Testis (tissue), 5 donors: ENCODE measurements at places on chromosomes 6 and 20.

DNA sequence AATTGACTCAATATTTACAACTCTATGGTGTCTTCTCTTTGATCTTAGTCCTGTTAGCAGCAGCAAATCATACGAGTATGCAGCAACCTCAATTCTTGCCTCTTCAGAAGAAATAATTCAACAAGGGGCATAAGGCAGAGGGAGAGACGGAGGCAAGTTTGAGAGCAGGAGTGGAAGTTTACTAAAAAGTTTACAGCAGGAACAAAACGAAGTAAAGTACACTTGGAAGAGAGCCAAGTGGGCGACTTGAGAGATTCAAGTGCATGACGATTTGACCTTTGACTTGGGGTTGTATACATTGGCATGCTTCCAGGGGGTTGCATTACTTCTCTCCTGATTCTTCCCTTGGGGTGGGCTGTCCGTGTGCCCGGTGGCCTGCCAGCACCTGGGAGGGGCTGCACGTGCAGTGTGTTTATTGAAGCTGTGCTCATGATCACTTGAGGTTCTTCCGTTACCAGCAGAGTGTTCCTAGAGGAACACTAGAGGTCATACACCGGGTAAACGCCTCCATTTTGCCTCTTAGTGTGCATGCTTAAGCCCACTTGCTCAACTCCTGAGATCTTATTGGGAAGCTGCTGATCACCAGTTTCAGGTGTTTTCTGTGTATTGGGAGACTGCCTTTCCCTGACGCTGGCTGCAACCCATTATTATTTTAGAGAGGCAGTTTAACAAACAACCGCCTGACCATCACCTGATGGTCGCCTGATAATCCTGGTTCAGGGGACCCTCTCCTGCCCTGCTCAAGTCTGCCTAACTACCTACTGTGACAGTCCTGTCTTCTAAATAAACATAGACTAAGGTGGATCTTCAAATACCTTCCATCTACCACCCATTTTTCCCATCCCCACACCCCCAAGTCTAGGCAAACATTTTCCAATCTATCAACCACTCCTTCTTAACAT is 172.4 kb upstream of the MYLIP start:
- no peak for DNase-seq

GRCh38 chr6:149031859-149032598 is 285.2 kb downstream of the UST start:
- no peak for DNase-seq

DNA sequence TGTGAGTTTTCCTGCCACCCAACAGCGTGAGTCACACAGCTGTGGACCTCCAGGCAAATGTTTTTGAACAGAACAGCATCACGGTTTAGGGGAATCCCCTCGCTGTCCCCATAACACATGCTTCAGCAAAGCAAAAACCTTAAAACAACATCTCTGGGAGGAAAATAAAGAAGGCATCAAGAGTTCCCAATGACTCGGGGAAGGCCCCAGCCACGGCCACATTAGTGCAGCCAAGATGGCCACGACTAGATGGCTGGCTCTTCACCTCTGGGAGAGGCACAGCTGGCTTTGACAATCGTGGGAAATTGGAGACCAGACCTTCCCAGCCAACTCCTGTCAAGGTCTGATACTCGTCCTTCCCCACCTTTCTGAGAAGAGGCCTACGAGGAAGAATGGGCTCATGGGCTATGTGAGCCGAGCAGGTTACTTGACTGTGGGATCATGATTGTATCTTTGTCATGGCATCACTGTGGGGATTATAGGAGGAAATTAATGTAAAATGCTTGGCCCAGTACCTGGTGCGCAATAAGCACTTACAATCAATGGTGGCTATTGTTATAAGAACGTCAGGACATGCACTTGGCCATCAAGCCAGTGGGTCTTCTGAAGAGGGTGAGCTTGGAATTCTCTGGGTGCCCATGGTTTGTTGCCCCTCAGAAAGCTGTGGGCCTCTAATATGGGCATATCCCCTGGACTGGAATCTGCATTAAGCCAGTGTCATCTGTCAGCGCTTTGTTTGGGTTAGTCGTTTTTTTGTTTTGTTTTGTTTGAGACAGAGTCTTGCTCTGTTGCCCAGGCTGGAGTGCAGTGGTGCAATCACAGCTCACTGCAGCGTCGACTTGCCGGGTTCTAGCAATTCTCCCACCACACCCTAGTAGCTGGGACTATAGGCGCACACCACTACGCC is 43.6 kb downstream of the FGD2 start:
- DNase-seq, result peak; percentile 61

GRCh38 chr6:16504609-16505008 is 256.7 kb downstream of the ATXN1 start:
- no peak for DNase-seq

DNA sequence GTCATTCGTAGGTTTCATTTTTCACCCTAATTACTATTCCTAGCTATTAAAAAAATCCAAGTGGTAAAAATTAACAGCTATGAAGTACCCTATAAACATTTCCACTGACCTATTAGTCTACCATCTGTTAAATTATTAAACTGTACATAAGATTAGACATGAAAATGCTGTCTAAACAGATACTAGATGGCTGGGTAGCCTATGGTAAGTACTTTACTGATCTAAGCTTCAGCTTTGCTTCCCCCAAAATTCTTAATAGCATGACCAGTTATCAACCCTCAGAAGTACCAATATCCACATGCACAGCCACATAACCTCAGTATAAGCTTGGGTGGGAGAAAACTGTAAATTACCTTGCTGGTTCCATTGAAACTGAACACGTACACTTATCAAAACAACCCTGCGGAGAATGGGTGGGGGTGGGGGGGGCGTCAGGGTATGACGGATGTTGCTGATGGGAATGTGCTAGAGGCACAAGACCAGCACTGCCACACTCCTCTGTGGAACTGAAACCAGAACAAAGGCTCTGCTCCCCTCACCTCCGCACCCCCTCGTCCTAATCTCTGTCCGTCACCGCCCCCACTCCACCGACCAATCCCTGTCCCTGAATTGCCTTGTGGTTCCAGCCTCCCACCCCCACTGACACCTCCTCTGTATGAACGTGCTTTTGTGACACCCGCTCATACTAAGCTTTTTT is 45.3 kb downstream of the B4GALT5 start:
- peak; percentile 91 for DNase-seq

GRCh38 chr6:83958241-83958685 is 75.3 kb upstream of the MRAP2 start:
- DNase-seq, result no peak

DNA sequence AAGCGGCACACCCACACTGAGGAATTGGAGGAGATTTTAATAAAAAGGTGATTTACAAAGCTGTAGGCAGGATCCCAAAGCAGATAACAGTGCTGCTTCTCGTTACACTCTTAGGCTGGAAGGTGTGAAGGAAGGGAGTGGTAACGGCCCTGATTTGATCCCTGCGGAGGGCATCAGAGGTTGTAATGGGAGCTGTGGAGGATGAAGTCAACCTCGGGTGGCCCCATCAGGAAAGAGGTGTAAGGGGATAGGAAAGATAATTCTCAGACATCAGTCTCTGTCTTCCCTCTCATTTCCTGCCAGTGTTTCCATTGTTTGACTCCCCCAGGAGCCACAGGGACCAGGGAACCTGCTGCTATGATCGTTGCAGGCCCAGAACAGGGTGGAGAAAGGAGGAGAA is 245.7 kb upstream of the NOX3 start:
- DNase-seq, result no peak

DNA sequence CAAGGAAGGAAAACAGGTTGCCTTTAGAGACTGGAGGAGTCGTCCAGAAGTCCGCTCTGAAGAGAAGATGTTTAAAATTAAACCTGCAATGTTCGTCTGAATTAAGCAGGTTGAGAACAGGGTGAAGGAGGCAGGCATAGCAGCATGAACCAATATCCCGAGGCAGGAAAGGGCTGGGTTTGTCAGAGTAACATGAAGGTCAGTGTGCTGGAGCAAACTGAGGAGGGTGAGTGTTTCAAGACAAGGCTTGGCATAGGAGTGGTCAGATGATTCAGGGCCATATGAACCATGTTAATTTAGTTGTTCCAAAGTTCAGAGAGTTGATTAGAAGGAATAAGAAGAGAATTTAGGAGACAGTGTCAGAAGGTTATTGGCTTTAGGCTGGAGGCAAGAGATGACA is 93.3 kb downstream of the UTRN start:
- DNase-seq, result no peak

DNA sequence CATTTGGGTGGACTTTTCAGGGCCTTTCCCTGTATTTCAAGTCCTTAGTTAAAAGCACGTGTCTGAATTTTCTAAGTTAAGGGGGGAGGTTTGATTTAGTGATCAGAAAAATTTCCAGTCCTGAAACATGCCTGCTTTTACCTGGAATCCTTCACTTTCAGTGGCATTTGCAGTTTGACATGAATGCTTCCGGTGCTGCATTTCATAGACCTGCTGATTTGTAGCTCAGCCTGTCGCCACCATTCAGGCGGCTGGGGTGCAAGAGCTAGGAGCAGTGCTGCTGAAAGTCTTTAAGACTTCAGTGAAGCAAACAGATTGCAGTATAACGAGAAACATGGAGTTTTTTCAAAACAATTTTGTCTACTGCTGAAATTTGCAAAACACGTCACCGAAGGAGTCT is 14.0 kb downstream of the RPS6KA2 start:
- DNase-seq, result no peak

DNA sequence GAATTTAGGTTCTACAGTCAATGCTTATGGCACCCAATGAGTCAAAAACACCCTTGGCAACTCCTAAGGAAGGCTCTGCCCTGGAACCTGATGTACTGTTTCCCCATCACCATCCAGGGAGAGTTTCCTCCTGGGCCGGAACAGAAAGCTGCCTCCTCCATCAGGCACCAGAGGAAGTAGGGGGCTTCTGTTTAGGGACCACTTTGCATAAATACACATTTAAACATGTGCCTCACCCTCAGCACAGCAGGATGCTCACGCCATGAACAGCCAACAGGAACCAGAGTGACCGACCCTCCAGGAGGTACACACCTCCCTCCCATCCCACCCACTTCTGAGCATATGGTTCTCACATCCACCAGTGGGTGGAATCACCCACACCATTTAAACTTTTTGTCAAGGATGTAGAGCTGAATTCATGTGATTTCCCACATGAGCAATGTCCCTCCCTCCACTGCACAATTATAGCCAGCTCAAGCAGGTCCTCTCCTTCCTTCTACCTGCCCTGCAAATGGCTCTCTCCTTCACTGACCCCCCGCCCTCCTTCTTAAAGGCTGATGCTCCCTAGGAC is 14.8 kb downstream of the DDRGK1 start:
- no peak for DNase-seq
